Bronchial epithelial cell (primary cell): ENCODE measurements at places on chromosomes 7 and 10. TPM values are rescaled to one million over a fixed set of nuclear protein-coding genes. Genes with fewer than 3 reads are reported as not detected.
A peak's percentile ranks its signal among the peaks of the same experiment; 100 is the strongest.

DNA sequence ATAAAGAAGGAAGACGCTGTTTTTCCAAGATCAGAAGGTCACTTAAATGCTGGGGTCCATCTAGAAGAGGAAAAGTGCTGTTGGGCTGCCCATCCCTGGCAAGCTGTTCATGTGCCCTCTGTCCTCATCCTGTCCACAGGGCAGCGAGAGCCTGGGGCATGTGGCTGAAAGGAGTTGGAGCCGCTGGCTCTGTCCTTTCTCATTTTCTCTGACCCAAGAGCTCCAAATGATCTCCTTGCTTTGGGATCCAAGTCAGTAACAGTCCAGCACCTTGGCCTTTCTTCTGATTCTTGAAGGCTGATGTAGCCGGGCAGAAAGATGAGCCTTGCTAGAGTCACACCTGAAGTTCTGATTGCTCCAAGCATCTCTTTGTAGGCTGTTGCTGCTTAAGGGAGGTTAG lies 44.4 kb downstream of the SPDYE5 start:
- no peak for DNase-seq

GRCh38 chr7:94332571-94332970 lies 62.1 kb upstream of the COL1A2 start:
- peak; percentile 86 for DNase-seq

DNA sequence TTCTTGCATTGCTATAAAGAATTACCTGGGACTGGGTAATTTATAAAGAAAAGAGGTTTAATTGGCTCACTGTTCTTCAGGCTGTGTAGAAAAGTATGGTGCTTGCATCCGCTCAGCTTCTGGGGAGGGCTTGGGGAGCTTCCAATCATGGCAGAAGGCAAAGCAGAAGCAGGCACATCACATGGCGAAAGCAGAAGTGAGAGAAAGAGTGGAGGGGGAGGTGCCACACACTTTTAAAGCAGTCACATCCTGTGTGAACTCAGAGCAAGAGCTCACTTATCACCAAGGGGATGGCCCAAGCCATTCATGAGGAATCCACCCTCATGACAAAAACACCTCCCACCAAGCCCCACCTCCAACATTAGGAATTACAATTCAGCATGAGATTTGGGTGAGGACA lies 303.5 kb downstream of the OTUD1 start:
- DNase-seq, result no peak

DNA sequence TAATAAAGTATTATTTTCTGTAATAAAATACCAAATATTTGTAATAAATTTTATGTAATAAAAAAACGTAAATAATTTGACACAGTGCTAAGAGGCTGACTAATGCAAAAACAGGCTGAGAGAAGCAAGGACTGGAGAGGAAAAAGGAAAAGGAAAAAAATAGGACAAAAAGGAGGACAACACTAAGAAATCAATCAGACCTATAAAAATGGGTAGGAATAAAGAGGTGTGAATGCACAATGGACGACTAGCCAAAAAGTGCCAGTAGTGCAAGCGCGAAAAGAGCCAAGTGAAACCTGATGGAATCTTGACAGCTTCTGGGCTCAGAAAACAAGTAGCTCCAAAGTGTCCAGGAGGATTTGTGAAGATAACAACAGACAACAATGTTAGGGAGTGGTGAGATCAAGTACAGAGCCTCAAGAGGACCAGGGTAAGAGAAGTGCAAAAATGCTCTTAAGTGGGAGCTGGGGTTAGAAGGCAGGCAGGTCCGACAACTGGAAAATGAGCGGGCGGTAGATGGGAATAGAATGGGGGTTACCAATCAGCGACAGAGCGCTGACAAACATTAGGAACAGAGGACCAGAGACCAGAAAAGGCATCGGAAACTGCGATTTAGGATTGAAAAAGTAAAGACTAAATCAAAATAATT lies 1.2 kb downstream of the BRAF start:
- peak; percentile 19 for DNase-seq

DNA sequence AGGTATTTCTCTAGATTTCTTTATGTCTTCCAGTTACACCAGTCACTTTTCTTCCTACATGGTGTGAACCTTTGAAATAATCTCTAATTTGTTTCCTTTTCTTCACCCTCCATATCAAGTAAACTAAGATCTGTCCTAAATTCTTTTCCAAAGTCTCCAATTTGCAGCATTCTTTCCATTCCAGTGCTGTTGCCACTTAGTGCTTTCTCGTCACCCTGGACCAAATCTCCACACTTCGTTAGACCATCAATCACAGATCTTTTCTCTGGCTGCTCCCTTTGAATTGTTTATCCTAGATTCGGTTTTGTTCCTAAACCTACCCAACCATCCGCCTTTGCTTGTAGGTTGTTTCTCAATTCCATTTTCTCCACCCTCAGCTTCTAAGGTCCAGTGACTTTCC lies 74.7 kb downstream of the DYNC1I1 start:
- DNase-seq, result no peak

- peak; percentile 90 for DNase-seq
These were observed 12.6 kb upstream of the FGFR2 start for GRCh38 chr10:121610798-121611323.

DNA sequence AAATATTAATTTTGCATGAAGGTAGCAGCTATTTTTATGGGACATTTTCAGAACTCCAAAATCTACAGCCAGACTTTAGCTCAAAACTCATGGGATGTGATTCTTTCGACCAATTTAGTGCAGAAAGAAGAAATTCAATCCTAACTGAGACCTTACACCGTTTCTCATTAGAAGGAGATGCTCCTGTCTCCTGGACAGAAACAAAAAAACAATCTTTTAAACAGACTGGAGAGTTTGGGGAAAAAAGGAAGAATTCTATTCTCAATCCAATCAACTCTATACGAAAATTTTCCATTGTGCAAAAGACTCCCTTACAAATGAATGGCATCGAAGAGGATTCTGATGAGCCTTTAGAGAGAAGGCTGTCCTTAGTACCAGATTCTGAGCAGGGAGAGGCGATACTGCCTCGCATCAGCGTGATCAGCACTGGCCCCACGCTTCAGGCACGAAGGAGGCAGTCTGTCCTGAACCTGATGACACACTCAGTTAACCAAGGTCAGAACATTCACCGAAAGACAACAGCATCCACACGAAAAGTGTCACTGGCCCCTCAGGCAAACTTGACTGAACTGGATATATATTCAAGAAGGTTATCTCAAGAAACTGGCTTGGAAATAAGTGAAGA lies 112.3 kb downstream of the CFTR start:
- DNase-seq, result no peak

DNA sequence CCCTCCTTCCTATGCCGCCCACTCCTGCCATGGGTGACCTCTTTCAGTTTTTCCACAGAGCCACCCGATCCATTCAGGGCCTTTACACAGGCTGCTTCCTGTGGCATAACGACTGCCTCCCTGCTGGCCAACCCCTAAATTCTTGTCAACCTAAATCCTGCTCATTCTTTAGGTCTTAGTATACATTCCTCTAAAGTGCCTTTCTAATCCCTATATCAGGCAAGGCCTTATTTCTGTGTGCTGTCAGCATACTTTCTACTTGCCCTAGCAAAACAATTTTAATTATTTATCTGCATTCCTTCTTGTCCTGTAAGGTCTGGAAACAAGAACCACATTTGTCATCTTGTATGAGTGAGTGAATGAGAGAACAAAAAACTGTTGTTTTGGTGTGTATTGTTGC lies 132.4 kb downstream of the DNAH11 start:
- no peak for DNase-seq

DNA sequence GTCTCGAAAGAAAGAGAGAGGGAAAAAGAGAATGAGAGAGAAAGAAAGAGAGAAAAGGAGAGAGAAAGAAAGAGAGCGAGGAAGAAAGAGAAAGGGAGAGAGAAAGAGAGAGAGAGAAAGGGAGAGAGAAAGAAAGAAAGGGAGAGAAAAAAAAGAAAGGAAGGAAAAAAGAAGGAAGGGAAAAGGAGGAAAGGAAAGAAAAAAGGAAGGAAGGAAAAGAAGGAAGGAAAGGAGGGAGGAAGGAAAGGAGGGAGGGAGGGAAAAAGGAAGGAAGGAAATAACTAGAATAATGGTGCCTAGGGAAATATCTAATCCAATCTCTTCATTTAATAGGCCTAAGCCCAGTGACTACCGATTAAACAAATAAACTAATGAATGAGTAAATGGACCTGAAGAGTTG lies 85.4 kb upstream of the LYZL1 start:
- DNase-seq, result no peak

DNA sequence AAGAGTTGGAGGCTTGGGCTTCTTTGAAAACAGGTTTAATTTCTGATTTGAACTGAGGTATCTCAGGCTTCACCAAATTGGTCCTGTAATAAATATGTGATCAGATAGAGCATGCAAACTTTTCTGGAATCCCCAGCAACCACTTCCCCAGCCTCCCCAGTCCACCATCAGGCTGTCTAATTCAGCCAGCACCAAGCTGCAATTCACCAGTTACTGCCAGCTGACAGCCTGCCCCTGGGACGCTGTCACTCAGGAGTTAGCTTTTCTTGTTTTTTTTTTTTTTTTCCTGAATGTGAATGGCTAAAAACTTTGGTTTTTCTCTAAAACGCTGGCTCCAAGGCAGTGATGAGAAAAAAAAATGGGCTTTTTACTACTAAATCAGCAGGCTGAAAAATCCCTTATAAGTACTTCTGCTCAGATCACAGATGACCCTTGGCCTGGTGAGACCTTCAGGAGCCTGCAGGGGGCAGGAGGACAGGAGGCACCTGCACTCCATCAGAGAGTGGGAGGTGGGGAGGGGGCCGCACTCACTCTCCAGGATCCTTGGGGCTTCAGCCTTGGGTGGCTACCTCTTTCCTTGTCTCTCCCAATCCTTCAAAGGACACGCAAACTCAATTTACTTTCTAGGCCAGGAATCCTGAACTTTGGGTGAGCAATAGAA lies 349.4 kb downstream of the GATA3 start:
- DNase-seq, result no peak

GRCh38 chr7:90520484-90520883 lies 51.0 kb downstream of the PTTG1IP2 start:
- peak; percentile 41 for DNase-seq

- no peak for DNase-seq
These were observed 29.7 kb upstream of the OCM start for GRCh38 chr7:5850944-5851343.

GRCh38 chr10:122290833-122291532 lies 19.9 kb downstream of the BTBD16 start:
- no peak for DNase-seq

GRCh38 chr10:87660484-87661133 lies 931 bp downstream of the PAPSS2 start:
- peak; percentile 39 for DNase-seq

DNA sequence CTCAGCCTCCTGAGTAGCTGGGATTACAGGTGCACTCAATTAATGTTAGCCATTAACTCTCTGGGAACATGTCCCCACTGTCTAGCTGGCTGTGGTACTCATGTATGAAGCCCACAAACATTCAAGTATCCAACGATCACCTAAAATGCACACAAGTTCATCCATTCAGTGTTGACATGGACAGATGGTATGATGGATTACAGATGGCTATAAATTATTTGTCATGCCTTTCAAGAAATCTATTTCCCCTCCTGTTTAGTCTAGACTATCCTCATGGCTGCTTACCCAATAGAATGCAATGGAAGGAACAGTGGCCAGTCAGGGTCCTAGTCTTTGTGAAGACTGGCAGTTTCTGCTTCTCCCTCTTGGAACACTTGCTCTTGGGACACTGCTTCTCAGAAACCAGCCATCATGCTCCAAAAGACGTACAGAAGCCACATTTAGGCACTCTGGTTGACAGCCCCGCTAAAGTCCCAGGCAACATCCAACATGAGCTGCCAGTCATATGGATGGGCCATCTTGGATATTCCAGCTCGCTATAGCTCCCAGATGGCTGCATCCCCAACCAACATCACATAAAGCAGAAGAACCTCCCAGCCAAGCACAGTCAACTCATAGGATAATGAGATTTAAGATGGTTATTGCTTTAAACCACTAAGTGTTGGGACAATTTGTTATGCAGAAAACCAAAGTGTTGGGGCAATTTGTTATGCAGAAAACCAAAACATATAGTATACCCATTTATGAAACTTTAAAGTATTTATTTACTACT lies 33.1 kb downstream of the MYL10 start:
- DNase-seq, result no peak

GRCh38 chr7:141534757-141535737 lies 16.2 kb upstream of the AGK start:
- no peak for DNase-seq

The OPN1SW gene
- not detected in 2 replicates for total RNA-seq

The CFAP69 gene
- 0.53 and 2.3 TPM in 2 replicates for total RNA-seq

The ZNF365 gene
- total RNA-seq, result 1.3 and 7.2 TPM in 2 replicates

The PDK4 gene
- 0.53 and 0.64 TPM in 2 replicates for total RNA-seq

The ENO4 gene
- not detected in 2 replicates for total RNA-seq

The EPHB4 gene
- total RNA-seq, result 104 and 153 TPM in 2 replicates

The NEUROG3 gene
- total RNA-seq, result not detected in 2 replicates

The GNAT3 gene
- not detected in 2 replicates for total RNA-seq

The OR2A12 gene
- not detected in 2 replicates for total RNA-seq
